ENCODE measurements at places on chromosomes 5 and 9.
A peak's percentile ranks its signal among the peaks of the same experiment; 100 is the strongest.

GRCh38 chr5:147576646-147577535 lies 67.0 kb upstream of the DPYSL3 start:
- peak; percentile 54 for DNase-seq

DNA sequence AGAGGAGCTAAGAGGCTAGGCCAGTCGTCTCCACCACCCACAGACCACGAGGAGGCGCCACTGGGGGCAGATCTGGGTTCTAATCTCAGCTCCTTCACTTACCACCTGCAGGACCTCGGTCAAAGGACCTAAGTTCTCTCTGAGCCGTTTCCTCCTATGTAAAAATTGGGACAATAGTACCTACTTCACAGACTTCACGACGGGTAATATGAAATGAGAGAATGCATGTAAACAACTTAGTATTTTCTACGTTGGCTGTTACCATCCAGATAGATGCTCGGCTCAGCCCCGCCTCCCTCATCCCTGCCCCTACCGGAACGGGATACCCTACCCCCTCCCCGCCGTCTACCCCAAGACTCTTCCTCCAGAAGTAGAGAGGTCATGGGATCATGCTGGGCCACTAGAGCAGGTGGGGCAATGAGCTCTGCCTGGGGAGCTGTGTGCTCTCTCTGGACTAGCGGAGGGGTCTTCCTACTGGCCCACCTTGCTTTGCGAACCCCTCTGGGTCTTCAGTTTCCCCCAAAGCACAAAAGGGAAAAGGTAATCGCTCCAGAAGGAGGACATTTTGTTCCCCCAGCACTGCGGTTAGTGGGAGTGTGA lies 541 bp downstream of the GNPDA1 start:
- DNase-seq, result no peak

DNA sequence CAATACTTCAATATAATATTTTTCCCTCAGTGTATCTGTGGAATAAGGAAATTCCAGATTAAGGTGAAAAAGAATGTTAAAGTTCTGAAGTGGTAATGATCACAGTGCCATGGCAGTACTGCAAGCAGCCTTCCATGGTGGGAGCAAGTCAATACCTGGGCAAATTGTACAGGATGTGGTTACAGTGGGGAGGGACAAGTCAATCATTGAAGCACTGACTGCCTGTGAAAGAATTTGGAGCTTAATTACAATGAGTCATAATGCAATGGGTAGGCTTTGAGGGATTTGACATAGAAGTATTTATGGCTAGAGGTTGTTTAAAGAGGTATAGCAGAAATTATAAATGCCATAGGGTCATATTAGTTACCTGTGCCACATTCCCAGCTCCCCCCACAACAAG lies 786.5 kb upstream of the ACO1 start:
- no peak for DNase-seq

- DNase-seq, result no peak
Measured at GRCh38 chr9:135950135-135950682, 11.0 kb downstream of the UBAC1 start.

GRCh38 chr5:165000479-165001190 lies 1495.2 kb downstream of the MAT2B start:
- no peak for DNase-seq

DNA sequence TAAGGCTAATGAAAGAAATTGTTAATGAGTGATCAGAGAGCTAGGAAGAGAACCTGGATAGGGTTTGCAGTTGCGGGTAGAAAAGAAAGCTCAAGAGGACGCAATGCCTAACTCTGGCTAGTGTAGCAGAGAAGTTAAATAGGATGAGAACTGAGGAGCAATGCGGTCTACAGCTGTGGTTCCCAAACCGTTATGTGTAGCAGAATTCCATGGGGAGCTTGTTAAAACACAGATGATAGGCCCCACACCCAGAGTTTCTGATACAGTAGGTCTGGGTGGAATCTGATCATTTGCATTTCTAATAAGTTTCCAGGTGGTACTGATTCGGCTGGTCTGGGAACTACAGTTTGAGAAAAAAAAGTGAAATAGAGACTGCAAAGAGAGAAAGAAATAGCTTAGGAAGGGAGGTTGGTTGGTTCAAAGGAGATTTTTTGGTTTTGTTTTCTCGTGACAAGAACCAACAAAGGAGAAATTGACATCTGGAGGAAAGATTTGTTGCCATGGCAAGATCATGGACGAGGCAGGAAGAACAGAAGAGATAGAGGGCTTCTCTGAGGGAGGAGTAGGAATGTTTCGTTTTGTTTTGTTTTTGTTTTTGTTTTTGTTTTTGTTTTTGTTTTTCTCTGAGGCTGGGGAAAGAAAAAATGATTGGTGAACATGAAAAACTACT lies 276.1 kb downstream of the ARRDC3 start:
- DNase-seq, result no peak

GRCh38 chr5:125194883-125195282 lies 448.4 kb upstream of the ZNF608 start:
- DNase-seq, result no peak

- DNase-seq, result no peak
Measured at GRCh38 chr5:10460252-10460906, 18.7 kb downstream of the ROPN1L start.

DNA sequence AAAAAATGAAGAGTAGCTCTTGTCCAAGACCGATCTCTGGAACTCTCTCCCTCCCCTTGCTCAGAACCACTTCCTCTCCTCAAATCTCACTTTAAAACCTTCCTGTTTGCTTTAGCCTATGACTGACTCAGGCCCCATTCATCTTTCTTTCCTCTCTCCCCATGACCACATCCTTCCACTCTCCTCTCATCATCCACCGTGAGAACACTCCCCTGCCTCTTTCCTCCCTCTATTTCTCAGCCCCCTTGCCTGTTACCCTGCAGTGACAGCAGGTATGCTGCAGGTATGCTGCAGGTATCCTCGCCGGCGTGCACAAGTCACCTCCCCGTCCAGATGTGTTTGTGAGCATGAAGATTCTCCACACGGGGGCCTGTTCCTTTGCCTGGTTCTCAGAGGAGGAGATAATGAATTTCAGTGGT lies 505.3 kb downstream of the CCDC171 start:
- no peak for DNase-seq

DNA sequence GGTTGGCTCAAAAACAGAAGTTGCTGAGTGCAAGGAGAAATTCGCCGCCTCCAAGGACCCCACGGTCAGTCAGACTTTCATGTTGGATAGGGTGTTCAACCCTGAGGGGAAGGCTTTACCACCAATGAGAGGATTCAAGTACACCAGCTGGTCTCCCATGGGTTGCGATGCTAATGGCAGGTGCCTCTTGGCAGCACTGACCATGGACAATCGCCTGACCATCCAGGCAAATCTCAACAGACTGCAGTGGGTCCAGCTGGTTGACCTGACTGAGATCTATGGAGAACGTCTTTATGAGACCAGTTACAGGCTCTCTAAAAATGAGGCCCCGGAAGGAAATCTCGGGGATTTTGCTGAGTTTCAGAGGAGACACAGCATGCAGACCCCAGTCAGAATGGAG lies 7.7 kb downstream of the GTF3C4 start:
- DNase-seq, result no peak

- DNase-seq, result no peak
Measured at GRCh38 chr9:94581728-94582127, 11.9 kb downstream of the FBP2 start.

- DNase-seq, result no peak
Measured at GRCh38 chr5:58855851-58856739, 273.2 kb downstream of the RAB3C start.

- no peak for DNase-seq
Measured at GRCh38 chr5:436641-436975, 6.4 kb upstream of the EXOC3 start.

DNA sequence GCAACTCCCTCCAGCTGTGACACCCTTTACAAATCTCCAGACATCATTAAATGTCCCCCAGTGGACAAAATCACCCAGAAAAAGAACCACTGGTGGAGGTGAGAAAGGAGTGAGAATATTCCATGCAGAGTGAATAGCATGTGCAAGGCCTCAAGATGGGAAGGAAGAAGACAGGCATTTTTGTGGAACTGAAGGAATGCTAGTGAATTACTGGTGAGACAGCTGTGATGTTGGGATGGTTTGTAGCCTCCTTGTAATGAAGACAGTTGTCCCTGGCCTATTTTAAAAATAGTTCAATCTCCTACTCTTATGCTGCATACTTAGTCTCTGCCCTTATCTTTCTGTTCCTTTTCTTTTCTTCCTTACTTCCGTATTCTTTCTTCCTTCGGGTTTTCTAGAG lies 124.9 kb upstream of the RPS23 start:
- DNase-seq, result no peak

DNA sequence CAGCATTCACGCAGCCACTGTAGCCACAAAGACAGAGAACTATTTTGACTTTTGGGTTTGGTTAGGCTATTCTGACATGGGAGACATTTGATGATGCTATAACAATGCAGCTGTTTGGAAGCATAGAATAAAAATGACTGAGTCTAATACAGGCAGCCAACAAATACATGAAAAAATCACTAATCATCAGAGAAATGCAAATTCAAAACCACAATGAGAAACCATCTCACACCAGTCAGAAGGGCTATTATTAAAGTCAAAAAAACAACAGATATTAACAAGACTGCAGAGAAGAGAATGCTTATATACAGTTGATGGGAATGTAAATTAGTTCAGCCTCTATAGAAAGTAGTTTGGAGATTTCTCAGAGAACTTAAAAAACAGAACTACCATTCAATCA lies 107.1 kb upstream of the POC5 start:
- no peak for DNase-seq

DNA sequence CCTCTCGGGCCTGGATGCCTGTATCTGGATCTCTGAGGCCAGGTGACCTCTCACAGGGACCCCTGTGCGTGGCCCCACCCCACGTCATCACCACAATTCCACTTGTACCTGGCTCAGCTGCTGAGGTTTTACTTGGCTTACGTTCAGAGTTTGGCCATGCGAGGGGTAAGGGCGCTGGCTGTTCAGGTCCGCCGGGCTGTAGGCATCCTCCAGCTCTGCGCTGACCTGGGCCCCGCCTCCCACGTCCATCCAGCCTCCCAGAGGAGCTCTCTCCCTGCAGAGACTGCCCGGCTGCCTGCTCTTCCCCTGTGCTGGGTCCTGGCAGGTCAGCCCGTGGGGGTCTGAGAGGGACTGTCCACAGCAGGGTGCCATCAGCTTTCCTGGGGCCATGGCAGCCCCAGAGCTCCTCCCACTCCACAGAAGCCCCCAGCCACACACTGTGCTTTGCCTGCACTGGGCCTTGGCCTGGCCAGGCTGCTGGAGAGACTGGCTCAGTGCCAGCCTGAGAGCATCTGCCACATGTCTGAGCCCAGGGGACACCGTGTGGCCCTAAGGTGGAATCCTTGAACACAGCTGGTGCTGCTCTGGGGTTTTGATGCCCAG lies 43.6 kb downstream of the SLC6A3 start:
- DNase-seq, result no peak

- DNase-seq, result no peak
Measured at GRCh38 chr5:14483504-14484157, 98.0 kb upstream of the OTULINL start.

- no peak for DNase-seq
Measured at GRCh38 chr5:89275066-89275855, 392.3 kb upstream of the MEF2C start.

- DNase-seq, result no peak
Measured at GRCh38 chr5:134000696-134001453, 3.9 kb downstream of the VDAC1 start.

DNA sequence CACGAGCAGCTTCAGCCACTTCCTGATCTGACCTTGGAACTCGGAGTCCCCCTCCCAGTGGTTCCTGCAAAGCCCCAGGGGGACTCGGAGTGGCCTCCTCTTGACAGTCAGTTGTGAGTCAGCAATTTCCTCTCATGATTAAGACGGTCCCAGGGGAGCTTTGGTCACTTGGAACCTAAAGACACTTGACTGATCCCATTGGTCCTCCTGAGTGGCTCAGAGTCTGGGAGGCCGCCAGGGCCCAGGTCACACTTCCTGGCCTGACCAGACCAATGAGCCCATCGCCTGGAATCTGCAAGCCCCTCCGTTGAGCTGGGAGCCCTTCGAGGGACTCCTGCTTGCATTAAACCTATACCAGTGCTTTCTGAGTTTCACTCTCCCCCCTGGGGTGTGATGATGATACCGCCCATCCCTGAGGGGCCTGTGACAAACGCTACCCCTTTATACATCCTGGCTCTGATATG lies 29.1 kb downstream of the TSPAN17 start:
- DNase-seq, result no peak

DNA sequence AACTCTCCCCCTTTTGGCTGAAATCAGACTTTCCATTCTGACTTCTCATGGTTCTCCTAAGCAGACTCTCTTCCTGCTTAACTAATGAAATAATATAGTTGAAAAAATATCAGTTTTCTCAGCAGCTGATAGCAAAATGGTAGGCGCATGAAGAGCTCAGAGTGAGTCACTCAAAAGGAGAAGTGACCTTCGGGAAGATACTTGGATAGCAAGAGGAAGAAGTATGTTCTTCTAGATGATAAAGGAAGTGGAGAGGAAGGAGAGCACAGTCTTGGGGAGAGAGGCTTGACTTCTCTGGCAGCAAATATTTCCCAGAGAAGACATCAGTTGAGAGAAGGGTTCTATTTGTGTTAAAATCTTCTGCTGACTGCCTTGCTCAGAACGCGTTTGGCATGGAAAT lies 101.5 kb downstream of the TAF11L14 start:
- no peak for DNase-seq

DNA sequence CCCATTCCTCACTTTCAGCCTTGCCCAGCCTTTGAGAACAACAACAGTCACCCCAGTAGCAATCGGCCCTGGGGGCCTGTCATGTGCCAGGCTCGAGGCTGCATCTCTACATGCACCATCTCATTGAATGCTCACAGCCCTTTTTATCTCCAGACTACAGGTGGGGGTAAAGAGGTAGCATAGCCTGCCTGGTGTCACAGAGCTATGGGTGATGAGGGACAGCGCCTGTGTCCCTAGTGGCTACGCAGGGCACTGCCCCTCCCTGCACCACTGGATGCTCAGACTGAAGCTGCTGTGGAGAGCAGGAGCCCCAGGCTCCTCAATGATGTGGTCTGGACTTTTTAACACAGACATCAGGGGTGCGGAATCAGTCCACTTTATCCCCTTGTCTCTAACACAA lies 2.8 kb downstream of the CAMK2A start:
- peak; percentile 35 for DNase-seq

DNA sequence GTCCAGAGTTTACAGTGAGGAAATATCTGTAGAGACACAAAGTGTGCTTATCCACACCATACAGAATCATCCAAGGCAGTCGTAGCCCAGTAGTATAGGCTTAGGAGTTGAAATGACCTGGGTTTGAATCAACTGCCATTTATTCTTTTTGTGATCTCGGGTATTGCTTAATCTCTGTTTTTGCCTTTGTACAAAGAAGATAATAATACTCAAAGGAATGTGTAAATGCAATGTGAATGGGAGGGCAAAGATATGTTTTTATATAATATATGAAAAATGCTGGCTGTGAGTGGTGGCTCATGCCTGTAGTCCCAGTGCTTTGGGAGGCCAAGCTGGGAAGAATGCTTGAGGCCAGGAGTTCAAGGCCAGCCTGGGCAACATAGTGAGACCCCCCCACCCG lies 141.1 kb downstream of the SPATA31D1 start:
- no peak for DNase-seq
